M059J (cell line): ENCODE measurements at places on chromosomes 1 and 21. TPM values are rescaled to one million over a fixed set of nuclear protein-coding genes. Genes with fewer than 3 reads are reported as not detected.
A peak's percentile ranks its signal among the peaks of the same experiment; 100 is the strongest.

Gene KIAA0040
- total RNA-seq, result 4.4 and 4.6 TPM in 2 replicates

Gene PGLYRP3
- total RNA-seq, result not detected in 2 replicates

Gene PALMD
- total RNA-seq, result 10.2 and 11.7 TPM in 2 replicates

Gene LAD1
- 0.07 TPM in 1 of 2 replicates, not detected in the other for total RNA-seq

Gene LIPI
- not detected in 2 replicates for total RNA-seq

Gene LCK
- 0.12 TPM in 1 of 2 replicates, not detected in the other for total RNA-seq

Gene HLCS
- total RNA-seq, result 18.9 and 22.9 TPM in 2 replicates

Gene PLA2G2F
- total RNA-seq, result not detected in 2 replicates

Gene SPRR2A
- not detected in 2 replicates for total RNA-seq

Gene AIRE
- not detected in 2 replicates for total RNA-seq

Gene EVA1C
- 8.1 and 10.4 TPM in 2 replicates for total RNA-seq

Gene GSTM1
- total RNA-seq, result not detected in 2 replicates

Gene S100A7A
- not detected in 2 replicates for total RNA-seq

GRCh38 chr21:30981403-30981802, 56.9 kb downstream of the KRTAP19-8 start:
- no peak for DNase-seq

DNA sequence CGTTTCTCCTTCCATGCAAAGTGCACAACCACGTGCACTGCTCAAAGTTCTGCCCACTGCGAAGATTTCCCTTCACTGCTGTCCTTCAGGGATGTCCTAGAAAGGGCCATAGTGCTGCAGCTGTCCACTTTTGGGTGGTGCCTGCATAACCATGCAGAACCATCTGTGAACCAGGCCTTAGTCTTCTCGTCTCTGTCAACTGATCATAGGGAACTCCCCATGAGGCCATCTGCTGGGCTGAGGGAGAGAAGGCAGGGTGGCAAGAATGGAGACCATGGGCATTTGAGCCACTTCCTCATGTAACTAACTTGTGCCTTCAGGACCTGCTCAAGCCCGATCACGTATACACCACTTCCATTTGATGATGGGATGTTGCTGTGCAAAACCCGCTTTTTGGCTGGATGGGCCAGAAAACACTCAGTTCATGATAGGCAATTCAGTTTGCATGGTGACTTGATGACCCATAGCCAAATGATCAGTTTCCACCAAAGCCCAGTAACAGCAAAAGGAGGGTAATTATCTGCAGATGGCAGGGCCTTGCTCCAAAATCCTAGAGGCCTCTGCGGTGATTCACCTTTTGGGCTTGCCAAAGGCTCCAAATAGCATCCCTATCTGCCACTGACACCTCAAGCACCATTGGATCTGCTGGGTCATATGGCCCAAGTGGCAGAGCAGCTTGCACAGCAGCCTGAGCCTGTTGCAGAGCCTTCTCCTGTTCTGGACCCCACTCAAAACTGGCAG, 9.5 kb downstream of the ST6GALNAC5 start:
- peak; percentile 26 for DNase-seq

GRCh38 chr1:198373376-198373775, 167.1 kb downstream of the ATP6V1G3 start:
- peak; percentile 1 for DNase-seq

DNA sequence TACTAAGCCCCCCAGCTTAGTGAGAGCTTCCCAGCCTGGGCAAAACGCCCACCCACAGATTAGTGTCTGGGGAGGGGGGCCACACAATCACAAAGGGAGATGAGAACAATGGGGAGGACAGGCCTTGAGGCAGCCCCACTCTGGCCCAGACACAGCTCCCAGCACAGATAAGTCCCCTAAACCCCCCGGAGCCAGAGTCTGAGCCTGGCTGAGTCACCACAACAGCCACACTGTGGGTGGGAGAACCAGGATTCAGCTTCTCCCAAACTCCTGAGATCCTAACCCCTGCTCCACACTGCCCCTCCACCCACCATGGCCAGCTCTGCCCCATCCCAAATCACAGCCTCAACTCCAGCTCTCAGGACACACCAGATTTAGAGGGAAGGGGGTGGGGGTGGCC, 4.2 kb downstream of the NECTIN4 start:
- DNase-seq, result peak; percentile 37

- no peak for DNase-seq
Measured at GRCh38 chr1:13616234-13616633, 32.6 kb downstream of the PDPN start.

DNA sequence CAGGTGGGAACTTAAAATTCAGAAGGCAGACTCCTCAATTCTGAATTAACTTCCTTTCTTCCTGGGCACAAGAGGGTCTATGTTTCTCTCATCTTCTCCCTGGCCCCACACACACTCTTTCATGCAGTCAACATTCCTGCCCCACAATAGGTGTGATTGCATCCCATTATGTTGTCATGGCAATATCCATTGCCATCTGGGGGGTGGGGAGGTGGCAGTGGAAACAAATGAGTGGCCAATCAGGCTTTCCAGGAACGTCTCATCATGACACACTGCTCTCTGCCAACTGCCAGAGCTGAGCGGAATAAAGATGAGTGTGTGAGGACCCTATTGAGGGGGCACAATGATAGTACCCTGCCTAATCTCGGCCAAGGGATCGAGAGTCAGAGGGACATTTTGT, 80.4 kb downstream of the KCND3 start:
- no peak for DNase-seq

GRCh38 chr1:191889623-191890003, 268.6 kb upstream of the RGS18 start:
- no peak for DNase-seq

DNA sequence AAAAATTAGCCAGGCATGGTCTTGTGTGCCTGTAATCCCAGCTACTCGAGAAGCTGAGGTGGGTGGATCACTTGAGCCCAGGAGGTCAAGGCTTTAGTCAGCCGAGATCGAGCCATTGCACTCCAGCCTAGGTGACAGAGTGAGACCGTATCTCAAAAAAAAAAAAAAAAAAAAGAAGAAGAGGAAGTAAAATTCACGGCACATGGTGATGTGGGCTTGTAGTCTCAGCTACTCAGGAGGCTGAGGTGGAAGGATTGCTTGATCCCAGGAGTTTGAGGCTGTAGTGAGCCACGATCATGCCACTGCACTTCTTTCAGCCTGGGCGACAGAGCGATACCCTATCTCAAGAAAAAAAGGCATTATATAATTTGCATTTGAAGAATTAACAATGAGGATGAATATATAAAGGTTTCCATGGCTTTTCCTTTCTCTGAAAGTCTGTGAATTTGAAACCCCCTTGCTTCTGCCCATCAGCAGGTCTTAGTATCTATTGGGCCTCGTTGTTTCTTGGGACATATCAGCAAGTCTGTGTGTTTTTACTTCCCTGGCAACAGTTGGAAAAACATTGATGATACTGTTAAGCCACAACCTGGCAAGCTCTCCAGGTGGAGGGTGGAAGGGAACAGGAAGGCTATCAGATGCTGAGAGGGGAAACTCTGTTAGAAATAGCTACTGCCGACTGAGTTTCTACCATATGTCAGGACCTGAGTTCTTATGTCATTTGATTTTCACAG, 4.6 kb upstream of the PLA2G2D start:
- DNase-seq, result peak; percentile 65

- peak; percentile 1 for DNase-seq
Measured at GRCh38 chr1:176193023-176193422, 14.1 kb downstream of the COP1 start.

- DNase-seq, result no peak
Measured at GRCh38 chr1:40633523-40633922, 32.0 kb downstream of the RIMS3 start.

GRCh38 chr1:221683681-221684080, 58.2 kb downstream of the DUSP10 start:
- no peak for DNase-seq

- no peak for DNase-seq
Measured at GRCh38 chr1:216073793-216074595, 349.3 kb downstream of the USH2A start.

- DNase-seq, result peak; percentile 18
Measured at GRCh38 chr1:68470388-68470970, 20.7 kb upstream of the RPE65 start.

DNA sequence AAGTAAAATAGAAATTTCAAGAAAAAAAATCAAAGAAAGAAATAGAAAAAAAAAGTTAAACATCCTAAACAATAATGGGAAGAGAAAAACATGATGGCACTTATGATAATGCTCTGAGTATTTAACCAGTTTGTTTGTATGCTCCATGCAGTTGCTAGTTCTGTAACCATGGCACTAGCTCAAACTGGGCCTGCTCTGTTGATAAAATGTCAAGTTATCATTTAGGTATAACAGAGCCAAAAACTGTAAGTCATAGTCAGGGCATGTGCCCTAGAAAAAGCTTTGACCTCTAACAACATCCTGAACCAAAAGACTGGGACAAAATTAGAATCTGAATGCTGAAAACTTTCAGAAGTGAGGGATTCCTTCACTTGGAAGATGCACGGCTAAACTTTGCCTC, 148.9 kb downstream of the KCNT2 start:
- DNase-seq, result peak; percentile 40

DNA sequence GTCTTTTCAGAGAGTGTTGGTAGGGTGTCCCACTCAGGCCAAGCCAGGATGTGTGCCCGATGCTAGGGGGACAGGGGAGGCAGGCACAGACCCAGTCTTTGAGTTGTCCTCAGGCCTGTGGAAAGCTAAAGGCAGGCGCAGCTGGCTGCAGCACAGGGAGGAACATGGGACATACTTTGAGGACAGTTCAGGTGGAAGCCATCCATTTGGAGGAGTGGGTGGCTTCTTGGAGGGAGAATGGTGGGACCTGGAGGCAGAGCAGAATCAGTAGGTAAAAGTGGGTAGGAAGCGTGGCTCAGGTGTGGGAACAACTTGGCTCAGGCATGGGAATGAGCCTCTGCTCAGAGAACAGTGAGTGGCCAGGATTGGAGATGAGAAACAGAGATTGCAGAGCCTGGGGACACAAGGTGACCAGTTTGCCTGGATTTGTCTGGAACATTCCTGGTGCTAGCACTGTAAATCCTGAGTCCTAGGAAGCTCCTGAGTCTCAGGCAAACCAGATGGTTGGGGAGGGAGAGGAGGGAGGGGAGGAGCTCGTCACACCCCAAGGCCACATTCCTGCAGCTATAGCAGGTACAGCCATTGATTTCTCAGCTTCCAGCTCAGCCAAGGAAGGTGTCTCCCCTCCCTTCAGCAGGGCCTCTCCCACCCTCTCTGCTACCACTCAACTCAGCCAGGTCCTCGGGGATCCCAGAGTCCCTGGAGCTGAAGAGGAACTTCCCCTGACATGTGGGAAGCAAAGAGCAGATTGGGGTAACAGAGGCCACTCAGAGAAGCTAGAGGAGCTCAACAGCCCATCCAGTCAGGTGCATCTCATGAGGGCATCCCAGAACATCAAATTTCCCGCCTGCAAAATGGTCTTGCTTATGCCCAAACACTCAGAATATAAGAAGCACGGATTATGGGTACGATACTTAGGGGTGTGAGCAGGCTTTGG, 65.2 kb upstream of the TINAGL1 start:
- no peak for DNase-seq

DNA sequence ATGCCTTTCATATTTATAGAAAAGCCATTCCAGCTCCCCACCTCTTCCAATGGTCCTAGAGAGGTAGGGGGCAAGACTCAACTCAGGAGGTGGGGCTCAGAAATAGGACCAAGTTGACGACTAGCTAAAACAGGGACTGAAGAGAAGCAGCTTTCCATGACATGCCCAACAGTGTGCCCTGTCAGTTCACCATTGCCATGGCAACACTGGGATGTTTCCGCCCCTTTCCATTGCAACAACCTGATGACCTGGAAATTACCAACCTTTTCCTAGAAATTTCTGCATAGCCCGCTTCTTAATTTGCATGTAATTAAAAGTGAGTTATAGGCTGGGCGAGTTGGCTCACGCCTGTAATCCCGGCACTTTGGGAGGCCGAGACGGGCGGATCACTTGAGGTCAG, 22.4 kb upstream of the INTS3 start:
- peak; percentile 37 for DNase-seq

- peak; percentile 73 for DNase-seq
Measured at GRCh38 chr1:83889707-83890106, 109.2 kb downstream of the TTLL7 start.

DNA sequence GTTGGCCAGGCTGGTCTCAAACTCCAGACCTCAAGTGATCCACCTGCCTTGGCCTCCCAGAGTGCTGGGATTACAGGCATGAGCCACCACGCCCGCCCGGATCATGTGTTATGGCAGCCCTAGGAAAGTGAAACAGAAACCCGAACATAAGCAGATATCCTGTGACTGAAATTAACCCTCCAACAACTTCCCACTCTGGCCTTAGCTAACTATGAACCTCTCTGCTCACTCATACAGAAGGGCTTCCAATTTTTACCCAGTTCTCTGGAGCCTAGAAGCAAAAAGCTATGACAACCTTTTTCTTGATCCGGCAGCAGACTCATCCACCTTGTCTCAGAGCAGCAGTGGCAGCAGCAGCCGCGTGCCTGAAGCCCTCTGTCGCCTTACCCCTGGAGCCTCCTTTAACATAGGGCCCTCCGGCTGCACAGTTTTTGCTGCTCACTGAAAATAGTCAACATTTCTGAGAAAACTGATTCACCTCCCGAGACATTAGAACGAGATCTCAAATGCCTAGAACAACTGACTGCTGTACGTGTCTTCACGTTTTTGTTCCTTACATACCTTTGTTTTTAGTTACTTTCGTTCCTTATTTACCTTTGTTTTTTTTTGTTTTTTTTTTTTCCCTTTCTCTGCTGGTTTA, 9.3 kb downstream of the CBR1 start:
- DNase-seq, result no peak

GRCh38 chr21:30227633-30228404, 11.9 kb upstream of the CLDN8 start:
- peak; percentile 74 for DNase-seq

DNA sequence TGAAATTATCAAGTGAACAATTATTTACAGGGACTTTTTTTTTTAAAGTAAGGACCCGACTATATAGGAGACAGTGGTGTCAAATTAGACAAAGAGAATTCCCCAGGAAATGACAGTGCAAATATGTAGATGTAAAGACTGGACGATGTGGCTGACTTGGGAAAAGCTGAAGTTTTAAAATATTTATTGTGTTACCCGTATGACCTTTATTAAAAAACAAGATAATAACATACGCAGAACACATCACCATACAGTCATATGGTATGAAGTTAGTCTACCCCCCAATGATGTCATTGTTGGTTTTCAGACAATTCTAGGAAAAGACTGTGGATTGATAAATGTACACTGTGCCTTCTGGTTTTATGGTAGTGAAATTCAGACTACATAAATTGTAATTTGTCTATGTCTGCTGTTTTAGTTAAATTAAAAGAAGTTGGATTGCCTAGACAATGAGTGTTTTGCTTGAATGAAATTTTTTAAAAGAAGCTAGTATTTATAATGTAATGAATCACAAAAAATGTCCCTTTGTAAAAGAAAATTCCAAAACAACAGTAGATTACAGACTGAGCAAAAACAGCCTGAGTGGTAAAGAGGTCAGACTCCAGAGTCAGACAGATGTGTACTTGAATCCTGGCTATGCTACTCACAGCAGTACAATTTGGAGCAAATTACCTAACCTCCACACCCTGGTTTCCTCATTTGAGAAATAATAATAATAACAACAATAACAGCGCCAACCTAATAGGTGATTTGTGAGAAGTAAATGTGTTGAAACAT, 15.5 kb upstream of the PDC start:
- no peak for DNase-seq
